ENCODE measurements at places on chromosomes 13 and 19. TPM values are rescaled to one million over a fixed set of nuclear protein-coding genes. Genes with fewer than 3 reads are reported as not detected.

DNA sequence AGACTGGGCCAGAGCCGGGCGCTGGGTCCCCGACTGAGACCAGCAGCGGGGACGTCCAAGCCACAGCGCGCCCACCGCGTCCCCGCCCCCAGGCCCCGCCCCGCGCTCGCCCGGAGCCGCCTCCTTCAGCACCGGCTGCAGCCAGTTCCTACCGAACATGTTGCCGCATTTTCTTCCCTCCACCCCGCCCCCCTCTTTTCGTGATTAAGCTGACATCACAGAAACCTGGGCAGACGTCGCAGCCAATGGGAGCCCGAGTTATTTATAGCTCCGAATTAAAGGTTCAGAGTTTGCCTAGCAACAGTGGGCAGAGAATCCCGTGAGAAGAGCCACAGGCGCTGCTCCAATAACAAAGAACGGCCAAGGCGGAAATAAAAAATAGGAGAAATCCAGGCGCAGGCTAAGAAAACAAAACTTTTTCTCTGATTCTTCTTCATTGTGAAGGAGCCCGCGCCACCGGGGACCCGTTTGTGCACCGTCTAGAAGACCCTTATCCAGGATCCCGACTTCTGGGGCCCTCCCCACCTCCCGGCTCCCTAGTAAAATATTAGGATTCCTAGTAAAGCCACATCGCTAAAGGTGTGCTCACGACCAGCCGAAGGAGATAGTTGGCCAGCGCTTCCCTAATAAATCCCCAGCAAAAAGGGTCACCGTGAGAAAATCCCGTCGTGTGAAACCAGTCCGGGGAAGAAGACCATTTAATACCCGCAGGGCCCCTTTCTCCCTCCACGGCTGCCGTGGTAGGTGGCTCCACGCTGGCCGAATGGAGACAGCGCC, 61.7 kb downstream of the SERP2 start:
- DNase-seq: peak; percentile 99

GRCh38 chr19:45969676-45970075, 4.0 kb downstream of the NOVA2 start:
- no peak for DNase-seq

GRCh38 chr19:18526316-18526715, 4.4 kb upstream of the ELL start:
- no peak for DNase-seq

DNA sequence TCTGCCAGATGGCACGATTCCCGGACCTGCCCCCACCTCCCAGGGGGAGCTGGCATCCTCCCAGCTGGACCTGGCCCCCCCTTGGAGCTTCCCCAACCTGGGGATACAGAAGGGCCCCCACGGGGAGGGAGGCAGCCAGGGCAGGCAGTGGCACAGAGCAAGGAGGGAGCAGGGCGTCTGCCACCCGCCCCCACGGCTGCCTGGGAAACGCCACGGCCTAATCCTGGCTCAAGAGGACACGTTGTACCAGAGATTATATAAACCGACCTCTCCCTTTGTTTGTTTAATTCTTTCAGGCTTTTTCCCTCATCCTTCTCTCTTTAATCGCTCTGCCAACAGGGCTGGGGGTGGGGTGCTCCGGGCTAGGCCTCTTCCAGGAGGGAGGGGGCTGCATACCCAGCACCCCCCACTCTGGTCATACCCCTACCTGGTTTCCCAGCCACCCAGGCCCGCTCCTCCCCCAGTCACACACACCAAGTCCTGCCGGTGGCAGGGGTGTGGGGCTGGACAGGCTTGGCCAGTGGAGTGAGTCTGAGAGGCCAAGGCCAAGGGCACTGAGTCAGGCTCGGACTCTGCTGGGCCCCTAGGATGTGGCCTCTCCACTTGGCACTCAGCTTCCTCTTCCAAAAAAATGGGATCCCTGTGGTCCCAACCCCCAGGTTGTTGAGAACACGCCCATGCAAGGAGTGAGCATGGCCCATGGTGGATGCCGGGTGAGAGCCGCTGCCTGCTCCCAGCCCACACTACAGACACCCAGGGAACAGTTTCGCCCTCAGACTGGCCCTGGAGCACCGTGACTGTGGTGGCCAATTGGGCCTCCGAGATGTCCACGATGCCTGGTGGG, 29.5 kb upstream of the NFIC start:
- peak; percentile 89 for DNase-seq

DNA sequence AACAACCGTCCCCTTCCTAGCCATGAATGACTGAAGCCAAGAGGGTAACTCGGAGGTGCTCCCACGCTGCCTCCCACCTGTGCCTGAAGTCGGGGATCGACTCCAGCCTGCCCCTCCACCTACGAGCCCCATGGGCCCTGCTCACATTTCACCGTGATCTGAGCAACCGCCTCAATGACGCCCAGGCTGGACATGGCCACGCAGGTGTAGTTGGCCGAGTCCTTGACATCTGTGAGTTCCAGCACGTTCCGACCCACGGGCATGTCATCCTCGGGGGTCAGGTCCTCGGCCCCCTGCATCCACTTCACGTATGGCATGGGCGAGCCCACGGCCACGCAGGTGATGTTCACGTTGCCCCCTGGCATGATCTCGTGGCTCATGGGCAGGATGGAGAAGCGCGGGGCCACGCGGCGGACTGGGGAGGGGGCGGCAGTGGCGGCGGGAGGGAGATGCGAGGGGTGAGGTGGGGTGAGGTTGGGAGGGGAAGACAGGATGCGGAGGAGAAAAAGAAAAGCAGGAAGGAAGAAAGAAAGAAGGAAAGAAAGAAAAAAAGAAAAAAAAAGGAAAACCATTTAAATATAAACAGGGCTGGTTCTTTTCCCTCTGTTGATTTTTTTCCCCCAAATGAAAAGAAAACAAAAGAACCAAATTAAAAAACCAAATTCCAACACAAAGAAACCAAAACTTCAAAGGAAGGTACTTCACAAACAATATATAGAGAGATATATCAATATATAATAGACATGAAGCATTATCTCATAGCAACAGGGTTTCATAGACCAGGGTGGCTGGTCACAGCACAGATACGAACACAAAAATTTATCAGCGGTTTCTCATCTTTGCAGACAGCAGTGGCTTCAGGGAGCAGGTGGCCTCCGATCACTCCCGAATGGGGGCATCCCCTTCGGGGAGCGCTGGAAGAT, 94.7 kb downstream of the PTPRS start:
- DNase-seq: no peak

DNA sequence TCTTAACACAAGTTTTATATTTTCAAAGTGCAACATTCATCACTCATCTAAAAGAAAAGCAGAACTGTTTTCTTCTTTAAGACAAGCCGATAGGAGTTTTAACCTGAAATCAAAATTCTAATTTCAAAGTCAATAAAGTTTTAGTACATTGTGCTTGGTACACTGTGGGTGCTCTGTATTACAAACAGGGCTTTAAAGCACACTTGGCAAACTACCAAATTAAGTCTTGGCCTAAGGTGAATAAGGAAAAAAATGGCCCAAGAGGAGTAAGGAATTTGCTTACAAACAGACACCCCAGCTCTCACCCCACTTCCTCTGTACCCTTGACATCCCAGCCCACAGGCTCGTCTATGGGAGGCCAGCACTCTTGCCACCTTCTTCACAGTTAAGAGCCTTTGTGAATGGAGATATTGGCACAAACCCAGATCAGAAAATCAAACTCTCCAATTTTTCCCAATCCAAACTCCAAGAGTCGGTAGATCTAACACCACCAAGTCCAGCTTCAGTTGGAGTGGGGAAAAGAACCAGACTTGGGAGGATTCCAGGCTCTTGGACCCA, 66.0 kb downstream of the ABCC4 start:
- DNase-seq: no peak

- DNase-seq: peak; percentile 4
Observed at GRCh38 chr19:14632286-14632685, 42.4 kb downstream of the ADGRE3 start.

DNA sequence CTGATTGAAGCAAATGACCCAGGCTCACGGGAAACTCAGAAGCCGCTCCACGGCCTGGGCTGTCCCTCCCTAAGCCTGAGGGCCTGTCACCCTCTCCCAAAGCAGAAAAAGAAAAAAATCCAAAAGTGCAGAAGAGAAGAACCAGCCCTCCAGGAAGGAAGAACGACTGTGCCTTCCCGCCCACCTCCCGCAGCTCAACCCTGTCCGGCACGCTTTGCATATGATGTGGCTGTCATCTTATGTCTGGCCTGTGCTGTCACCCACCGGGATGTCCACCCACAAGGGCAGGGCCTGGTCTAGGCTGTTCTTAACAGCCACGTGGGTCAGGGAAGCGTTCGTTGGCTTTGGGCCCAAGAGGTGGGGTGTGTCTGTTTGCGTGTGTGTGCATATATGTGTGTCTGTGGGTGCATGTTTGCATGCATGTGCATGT, 13.7 kb downstream of the ZBTB7A start:
- DNase-seq: peak; percentile 82

- DNase-seq: no peak
Observed at GRCh38 chr19:17327068-17327653, 7.5 kb downstream of the ANO8 start.

DNA sequence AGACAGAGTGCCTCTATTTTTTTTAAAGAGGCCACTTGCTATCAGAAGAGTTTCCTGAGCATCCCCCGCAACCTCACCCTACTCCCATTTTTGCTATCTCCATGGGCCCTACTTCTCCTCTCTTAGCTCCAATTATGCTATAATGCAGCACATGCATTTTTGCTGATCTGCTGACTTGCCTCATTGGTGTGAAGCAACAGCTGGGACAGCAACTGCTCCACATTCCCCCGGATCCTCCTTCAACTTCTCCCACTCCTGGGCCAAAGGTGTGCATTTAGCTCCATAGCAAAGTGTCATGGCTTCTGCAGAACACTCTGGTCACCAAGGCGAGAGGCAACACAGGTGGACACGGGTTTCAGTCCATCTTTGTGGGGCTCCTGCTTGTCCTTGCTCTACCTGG, 56.7 kb upstream of the USP29 start:
- no peak for DNase-seq

DNA sequence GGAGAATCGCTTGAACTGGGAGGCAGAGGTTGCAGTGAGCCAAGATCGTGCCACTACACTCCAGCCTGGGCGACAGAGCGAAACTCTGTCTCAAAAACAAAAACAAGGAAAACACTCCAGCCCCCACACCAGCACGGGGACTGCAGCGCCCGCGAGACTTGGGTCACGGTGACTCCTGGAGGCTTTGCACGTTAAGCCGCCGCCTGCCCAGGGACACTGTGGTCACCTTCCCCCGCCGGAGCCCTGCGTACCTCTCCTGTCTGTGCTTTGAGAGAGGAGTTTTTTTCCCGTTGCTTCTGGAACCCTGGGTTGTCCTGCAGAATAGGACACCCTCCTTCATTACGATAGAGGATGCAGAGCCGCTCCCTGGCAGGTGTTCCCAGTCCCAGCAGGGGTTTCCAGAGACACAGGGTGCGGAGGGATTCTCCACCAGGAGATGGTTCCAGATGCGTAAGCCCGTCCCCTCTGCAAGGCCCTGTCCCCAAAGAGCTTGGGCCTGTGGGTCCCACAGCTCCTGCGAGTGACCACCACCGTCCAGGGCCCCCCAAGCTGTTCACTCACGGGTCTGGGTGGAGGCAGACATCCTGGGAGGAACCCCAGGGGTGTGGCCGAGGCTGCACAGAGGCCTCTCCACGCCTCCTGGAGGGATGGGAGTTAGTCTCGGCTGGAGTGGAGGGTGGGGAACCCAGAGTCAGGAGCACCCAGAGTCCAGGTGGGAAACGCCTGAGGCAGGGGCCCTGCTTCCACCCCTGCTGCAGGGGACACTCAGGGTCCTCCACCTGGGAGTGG, 42.8 kb upstream of the NDUFS7 start:
- no peak for DNase-seq

DNA sequence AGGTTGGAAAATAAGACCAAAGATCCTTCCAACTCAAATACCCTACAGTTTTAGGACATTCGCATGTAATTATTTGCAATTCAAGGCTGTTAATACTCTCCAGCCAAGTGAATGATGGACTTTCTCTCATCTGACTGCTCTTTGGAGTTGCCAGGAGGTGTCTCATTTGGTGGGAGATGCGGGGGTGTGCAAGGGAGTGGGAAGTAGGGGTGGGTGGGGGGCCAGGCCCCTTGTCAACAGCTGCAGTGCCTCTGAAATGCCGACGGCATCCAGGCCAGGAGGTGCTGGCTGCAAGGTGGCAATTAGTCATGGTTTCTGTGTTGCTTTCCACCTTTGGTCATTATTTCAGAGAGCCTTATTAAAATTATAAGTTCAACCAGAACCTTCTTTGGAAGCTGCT, 121.5 kb downstream of the KL start:
- no peak for DNase-seq

DNA sequence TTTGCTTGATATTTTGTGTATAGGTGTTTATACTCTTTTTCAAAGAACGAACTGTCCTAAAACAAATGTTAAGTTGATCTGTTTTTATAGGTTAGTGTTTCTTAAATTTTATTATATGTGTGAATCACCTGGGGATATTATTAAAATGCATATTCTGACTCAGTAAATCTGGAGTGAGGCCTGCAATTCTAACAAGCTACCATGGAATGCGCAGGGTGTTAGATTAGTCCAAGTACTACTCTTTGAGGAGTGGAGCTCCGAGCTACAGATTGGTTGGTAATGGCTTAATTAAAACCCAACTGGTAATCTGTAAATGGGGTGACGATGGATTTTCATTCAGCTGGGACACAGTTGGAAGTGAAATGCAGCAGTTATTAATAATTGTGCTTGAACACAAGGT, 214.1 kb upstream of the UFM1 start:
- DNase-seq: no peak

GRCh38 chr13:40389081-40389641, 277.3 kb downstream of the FOXO1 start:
- peak; percentile 11 for DNase-seq

- peak; percentile 81 for DNase-seq
Observed at GRCh38 chr13:21670883-21671619, at the start of gene FGF9. Gene FGF9 (plus strand): TSS chr13:21671073. CDS start chr13:21671913, 840 bp downstream.

DNA sequence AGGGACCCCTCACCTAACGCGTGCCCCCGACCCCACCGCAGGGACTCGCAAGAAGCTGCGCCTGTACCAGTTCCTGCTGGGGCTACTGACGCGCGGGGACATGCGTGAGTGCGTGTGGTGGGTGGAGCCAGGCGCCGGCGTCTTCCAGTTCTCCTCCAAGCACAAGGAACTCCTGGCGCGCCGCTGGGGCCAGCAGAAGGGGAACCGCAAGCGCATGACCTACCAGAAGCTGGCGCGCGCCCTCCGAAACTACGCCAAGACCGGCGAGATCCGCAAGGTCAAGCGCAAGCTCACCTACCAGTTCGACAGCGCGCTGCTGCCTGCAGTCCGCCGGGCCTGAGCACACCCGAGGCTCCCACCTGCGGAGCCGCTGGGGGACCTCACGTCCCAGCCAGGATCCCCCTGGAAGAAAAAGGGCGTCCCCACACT, 4.7 kb upstream of the MYBPC2 start:
- peak; percentile 91 for DNase-seq

GRCh38 chr19:30169196-30169900, 202.8 kb upstream of the ZNF536 start:
- no peak for DNase-seq

The ADGRE1 gene
- 0.54 TPM for polyA plus RNA-seq

The ZNF154 gene
- polyA plus RNA-seq: not detected

The LYL1 gene
- 2.4 TPM for polyA plus RNA-seq

The MOB3A gene
- polyA plus RNA-seq: 16.3 TPM

The INSL3 gene
- polyA plus RNA-seq: not detected

The RASL11A gene
- polyA plus RNA-seq: 46.7 TPM
